ENCODE measurements at places on chromosomes 7 and 10. TPM values are rescaled to one million over a fixed set of nuclear protein-coding genes. Genes with fewer than 3 reads are reported as not detected.

Gene EBLN1
- not detected for total RNA-seq

Gene MKI67
- total RNA-seq = 8.5 TPM

Gene ANKRD2
- total RNA-seq = 0.44 TPM

Gene SP8
- total RNA-seq = not detected

Gene GBX1
- not detected for total RNA-seq

Gene SSC4D
- total RNA-seq = 0.22 TPM

Gene PTN
- not detected for total RNA-seq

Gene OSBPL3
- 14.1 TPM for total RNA-seq

Gene RELN
- total RNA-seq = 1,451 TPM

Gene CAV2
- total RNA-seq = 141 TPM

Gene SUGCT
- 0.87 TPM for total RNA-seq

Gene LRRN3
- not detected for total RNA-seq

Gene HTR5A
- not detected for total RNA-seq

Gene OR2A2
- not detected for total RNA-seq

Gene ITGA8
- total RNA-seq = 1.5 TPM

Gene MACC1
- total RNA-seq = under 0.01 TPM

Gene ANKRD1
- 350 TPM for total RNA-seq

Gene CRHR2
- total RNA-seq = not detected

Gene CALML5
- not detected for total RNA-seq

Gene NYAP1
- total RNA-seq = 6.3 TPM

Gene CADPS2
- 48.0 TPM for total RNA-seq

Gene GOT1
- 15.5 TPM for total RNA-seq

Gene CHCHD3
- 53.2 TPM for total RNA-seq

Gene ZNF25
- total RNA-seq = 3.3 TPM

Gene STEAP1
- total RNA-seq = 1.8 TPM

Gene CYP2C8
- not detected for total RNA-seq

Gene TMEM178B
- total RNA-seq = not detected

Gene BTBD16
- under 0.01 TPM for total RNA-seq

Gene MYL10
- total RNA-seq = not detected

Gene CACNA2D1
- total RNA-seq = 7.6 TPM

Gene INA
- under 0.01 TPM for total RNA-seq

Gene AS3MT
- 0.65 TPM for total RNA-seq

Measured in lung microvascular endothelial cell (primary cell).